ENCODE measurements at places on chromosomes 5 and 9.

- DNase-seq, result peak; percentile 22
These were observed 17.3 kb upstream of the ANKRD18B start for GRCh38 chr9:33506626-33507370.

DNA sequence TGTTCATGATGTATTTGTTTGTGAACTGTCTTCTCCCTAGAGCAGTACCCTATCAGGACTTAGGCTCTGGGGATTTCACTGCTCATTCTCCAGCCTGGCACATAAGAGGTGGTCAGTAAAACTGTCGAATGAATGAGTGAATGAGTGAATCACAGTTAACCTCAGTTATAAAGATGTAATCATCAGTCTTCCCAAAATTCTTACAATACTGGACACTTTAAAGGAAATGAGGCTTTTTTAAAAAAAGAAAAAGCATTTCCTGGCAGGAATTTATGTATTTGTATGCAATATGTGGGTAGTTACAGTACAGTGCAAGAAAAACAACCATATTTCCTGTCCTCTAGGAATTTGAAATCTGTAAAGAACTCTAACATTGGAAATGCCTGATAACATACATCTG, 59.6 kb downstream of the RAI14 start:
- DNase-seq, result no peak

GRCh38 chr9:90783552-90783951, 18.1 kb upstream of the SYK start:
- no peak for DNase-seq

GRCh38 chr9:17387565-17387964, 191.3 kb upstream of the SH3GL2 start:
- DNase-seq, result no peak

DNA sequence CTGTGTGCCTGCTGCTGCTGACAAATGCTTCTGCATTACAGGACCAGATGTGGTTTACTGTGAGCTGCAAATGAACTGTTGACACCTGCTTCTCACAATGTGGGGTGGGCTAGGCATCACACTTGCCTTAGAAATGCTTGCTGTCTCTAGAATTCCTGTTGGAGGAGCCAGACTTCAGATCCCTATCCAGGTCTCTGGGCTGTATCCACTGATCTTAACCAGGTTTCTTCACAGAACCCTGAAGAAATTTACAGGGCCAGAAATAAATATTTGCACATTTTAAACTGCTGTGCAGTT, 255.4 kb downstream of the FAM114A2 start:
- DNase-seq, result no peak

- no peak for DNase-seq
These were observed 7.7 kb upstream of the ADRA1B start for GRCh38 chr5:159908591-159908940.

- no peak for DNase-seq
These were observed 2.1 kb downstream of the RNU6ATAC start for GRCh38 chr9:134162212-134162775.

- DNase-seq, result no peak
These were observed 166 bp downstream of the SEPTIN8 start for GRCh38 chr5:132776938-132777208.

DNA sequence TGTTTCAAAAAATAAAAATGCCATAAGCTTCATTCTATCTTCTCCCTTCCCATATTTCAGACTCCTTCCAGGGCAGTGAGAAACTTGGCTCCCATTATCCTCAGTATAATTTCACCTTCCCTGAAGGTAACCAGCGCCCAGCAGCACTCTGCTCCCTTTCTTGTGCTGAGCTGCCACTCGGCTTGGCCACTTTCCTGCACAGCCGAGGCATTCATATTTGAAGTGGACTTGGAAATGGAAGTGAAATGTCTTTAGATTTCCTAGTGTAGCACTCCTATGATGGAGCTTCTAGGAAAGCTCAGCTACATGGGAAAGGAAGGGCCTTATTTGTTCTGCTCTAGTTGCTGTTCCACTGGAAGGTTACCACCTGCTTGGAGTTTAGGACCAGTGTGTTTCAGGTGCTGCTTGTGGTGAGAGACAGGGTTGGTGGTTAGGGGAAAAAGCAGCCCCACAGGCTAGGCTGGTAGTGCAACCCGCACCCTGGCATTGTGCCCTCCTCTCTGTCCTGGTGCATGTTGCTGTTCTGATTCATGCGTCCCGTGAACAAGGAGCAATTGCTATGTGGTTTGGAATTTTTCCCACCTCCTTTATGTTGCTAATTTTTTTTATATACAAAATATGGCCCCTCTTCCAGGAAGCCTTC, 53.8 kb downstream of the RAD23B start:
- DNase-seq, result no peak

DNA sequence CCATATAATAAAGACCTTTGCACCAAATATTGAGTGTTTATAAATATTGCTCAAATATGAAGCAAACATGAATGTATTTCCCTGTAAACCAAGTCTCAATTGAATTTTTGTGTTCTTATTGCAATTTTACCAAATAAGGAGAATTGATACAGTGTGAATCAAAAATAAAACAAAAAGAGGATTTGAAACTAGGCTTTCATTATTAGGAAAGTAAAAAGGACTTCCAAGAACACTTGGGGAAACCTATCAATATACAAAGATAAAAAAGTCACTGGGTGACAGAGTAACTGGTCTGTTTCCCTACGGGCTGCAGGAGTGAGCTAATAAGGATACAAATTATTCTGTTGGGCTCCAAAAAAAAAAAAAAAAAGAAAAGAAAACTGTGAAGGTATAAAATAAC, 44.8 kb upstream of the SNX2 start:
- DNase-seq, result no peak

DNA sequence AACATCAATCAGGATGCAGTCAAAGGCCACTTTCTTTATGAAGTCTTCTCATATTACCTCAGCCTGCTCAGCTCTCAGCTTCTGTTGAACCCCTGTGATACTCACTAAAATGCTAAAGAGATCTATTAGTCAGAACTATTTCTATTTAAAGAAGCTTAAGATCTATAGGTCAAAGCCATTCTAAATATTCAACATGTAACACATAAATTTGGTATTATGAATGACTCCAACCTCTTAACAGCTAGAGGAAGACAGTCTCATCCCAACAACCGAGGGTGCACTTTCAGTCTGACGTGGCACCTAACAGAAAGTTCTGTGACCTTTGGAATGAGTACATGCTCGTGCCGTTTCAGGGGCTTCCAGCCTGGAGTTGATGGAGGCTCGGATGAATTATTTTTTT, 301.5 kb upstream of the VLDLR start:
- DNase-seq, result no peak

DNA sequence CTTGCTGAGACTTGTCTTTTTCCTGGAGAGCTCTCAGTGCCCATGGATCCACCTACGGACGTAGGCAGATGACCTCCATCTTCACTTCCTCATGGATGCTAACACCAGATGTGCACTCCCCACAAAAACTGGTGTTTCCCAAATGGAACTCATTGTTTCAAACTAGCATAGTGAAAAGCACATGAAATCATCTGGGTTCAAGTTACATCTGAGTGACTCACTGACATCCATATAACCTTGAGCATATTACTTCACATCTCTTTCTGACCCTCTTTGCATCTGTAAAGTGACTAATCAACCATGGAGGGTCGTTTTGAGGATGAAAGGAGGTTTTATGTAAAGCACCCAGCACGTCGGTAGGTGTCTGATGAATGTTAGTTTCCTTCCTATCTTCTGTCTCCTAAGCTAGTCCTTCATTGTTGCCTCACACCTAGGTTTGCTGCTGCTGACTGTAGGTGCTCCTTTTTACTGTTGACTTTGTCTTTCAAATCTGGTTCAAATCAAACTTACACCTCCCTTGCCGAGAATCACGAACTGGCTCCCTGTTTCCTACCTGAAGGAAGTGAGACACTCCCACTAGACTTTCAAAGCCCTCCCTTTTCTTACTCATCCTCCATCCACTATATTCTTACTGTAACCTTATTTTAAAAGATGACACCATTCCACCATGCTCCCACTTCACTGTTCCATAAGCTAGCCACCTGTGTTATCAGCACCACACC, 10.3 kb downstream of the OCLN start:
- DNase-seq, result no peak

GRCh38 chr5:113808956-113809355, 295.5 kb downstream of the YTHDC2 start:
- DNase-seq, result no peak

GRCh38 chr5:169581580-169582227, 1.9 kb upstream of the SPDL1 start:
- DNase-seq, result no peak

- DNase-seq, result no peak
These were observed 5.4 kb downstream of the NFIL3 start for GRCh38 chr9:91418215-91418610.

DNA sequence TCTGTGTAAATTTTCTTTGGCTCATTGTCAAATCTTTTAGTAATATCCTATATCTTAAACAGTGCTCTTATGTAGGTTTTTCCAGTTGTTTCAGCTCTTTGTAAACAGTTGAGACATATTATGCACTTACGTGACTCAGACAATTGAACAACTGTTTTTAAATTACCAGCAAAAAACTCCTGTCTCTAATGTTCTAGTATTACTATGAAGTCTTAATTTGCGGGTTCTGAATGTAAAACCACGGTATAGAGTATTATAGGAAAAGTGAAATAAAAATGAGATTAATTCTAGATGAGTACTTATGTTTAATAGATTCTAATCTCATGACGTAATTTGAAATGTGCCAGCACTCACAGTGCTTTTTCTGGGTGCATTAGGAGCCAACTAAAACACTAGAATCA, 136.0 kb downstream of the GDNF start:
- no peak for DNase-seq

- no peak for DNase-seq
These were observed 168.5 kb downstream of the SLC24A2 start for GRCh38 chr9:19620326-19620725.

DNA sequence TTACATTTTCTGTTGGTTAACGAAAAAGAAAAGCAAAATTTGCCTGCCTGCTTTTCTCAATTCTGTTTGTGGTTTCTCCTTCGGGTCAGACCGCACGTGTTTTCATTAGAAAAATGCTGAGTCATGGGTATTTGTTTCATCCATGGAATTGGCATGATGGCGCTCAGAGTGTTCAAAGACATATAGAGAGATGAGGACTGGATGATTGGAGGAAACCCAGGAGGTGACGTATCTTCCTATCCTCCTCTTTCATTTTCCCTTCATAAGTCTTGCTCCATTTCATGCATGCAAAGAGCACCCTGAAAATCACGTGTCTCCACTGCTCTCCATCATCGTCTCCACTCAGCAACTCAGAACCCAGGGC, 353.8 kb upstream of the WWC1 start:
- DNase-seq, result no peak

GRCh38 chr9:3290231-3290840, 235.5 kb downstream of the RFX3 start:
- DNase-seq, result no peak

Measured in NCI-H1048 (cell line).